Endothelial cell (in vitro differentiated cells): ENCODE measurements at places on chromosomes 5 and 9.

- no peak for DNase-seq
Observed at GRCh38 chr9:1978941-1979340, 36.2 kb upstream of the SMARCA2 start.

- no peak for DNase-seq
Observed at GRCh38 chr9:77508396-77508795, 139.7 kb downstream of the GNA14 start.

DNA sequence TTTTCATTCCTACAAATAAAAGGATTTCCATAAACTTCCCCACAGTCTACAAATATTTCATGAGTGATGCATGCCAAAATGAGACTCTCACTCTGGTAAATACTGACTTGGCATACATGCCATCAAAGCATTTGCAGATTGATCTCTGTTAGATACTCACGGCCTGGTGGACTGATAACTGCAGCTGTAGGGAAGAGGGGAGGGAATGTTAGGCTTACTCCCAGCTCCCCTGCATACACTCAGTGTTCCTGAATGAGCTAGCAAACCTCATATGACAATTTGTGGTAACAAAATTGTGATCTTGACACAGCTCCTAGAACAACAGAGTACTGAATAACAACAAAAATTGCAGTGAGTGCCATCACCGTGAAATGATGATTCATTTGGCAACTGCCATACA, 435.3 kb downstream of the NR2F1-AS1 start:
- DNase-seq, result no peak

DNA sequence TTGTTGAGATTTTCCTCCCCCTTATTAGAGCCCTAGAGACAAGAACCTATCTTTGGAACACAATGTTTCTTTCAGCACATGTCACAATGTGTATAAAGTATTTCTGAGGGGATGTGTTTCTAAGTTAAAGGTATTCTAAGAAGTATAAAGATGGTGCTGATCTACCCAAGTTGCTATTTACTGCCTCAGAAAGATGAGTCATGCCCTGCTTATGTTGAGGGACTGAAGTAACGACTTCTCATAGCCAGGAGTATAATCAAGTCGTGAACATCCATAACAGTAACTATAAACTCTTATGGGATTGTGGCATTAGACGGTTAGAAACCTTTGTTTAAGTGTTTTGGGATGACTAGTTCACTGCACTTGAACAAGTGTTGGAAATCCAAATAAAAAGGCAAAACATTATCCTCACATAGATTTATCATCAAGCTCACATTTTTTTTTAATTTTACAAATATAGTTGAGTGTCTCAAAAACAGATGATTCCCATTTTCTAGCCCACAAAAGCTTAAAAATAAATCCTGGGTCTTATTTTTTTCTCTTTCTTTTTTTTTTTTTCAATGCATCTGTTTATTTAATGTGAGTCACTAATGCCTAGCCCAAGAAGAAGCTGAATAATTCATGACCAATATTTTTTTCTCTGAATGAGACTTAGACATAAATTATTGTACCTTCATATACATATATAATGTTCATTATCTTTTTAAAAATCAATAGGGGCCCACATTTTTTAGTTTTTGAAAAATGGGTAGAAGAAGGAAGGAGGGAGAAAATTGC, 12.2 kb upstream of the TMEM252 start:
- DNase-seq, result no peak

DNA sequence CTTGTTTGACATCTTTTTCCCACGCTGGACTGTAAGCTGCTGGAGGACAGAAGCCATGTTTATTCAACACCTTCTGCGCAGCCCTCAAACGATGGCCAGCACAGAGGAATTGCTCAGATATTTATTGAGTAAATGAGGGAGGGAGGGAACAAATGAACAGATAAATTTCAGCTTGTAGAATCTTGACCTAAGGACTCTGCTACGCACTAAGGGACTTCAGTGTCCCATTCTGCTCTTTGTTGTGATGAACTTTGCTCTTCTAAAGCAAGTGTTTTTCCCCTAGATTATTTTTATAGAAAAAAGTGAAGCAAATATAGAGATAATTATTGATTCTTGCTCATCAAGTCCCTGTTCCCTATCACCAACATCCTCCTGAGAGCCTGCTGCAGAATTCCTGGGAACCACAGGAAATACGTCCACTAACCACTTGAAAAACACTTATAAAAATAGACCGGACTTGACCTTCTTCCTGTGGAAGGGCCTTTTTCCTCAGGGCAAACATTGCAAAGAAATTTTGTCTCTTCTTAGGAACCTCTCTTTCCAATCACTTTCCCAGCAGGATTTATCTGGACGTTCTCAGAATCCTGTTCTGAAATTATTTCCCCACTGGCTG, 54.9 kb downstream of the FGF1 start:
- DNase-seq, result no peak

GRCh38 chr5:102924963-102925362, 169.9 kb downstream of the PAM start:
- no peak for DNase-seq
